ENCODE measurements at places on chromosomes 2 and 18.

DNA sequence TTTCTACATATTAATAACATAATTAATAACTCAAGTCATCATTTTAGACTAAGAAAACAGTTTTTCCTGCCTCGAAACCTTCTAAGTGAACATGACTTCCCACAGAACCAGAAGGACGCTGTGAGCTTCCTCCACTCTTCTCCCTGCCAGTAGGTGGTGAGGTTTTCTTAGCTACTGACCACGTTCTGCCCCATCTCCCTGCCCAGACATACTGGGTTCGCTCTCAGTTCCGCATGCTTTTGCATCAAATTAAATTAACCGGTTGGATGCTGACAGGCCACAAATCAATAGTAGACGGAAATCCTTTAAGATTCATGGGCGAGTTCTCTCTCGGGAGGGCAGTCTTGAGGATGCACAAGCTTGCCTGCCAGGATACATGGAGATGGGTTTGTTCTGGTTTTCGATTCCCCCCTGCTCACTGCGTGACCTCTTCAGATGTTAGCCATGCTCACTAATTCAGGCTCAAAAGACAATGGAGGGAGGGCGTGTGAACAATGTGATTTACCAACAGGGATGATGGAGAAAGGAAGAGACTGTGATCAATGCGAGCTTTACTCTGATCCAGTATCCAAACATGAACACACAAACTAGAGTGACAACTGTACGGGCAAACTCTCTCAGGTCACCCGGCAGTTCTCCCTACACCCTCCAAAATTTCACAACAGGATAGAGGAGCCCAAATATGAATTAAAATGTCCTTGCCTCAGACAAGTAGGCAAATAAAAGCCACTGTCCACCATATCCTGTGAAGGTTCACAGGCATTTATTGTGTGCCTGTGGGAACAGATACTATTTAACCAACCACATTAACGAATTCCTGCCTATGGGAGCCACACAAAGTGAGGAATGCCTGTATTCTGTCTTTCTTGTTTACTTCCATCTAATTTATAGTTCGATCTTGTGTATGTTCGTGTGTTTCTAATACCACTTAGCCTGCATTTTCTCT, 375.7 kb downstream of the EIPR1 start:
- no peak for DNase-seq

DNA sequence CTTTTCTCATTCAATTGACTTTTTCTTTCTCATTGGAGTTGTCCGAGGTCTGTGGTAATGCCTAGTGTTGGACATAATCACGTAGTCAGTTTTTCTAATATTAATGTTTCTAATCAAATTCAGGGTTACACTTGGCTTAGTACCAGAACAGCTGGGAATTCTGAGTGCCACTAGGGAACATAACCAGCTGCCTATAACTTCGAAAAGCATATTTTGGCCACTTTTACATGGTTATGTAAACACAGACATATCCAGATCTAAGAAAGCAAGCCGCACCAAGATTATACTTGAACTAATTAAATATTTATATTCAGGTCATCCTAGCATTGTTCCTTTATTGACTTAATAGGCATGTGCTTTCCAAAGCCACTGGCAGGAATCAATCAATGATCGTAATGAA, 91.1 kb upstream of the ARHGAP28 start:
- no peak for DNase-seq

- DNase-seq, result no peak
These were observed 42.7 kb upstream of the SEMA4C start for GRCh38 chr2:96912346-96913116.

GRCh38 chr18:48055351-48055750, 124.9 kb upstream of the SMAD2 start:
- DNase-seq, result no peak

GRCh38 chr18:41870191-41870590, 84.8 kb upstream of the PIK3C3 start:
- DNase-seq, result no peak

DNA sequence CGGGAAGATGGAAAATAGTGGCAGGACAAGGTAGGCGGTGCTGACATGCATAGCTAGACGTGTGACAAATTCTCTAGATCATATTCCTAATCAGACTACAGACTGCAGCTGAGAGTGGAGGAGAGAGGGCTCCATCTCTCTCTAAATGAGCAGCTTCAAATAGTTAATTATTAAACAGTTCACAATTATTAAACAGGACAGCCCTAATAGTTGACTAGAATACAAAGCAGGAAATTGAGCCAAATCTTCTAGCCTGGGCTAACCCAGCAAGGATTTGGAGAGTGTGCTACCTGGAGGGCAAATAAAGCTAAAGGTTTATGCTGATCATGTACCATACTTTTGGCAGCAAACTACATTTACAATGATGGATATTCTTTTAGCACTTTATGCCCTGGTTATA, 54.4 kb upstream of the CWC22 start:
- DNase-seq, result no peak

Measured in T follicular helper cell (primary cell).